IMR-90 (cell line): ENCODE measurements at places on chromosomes 7 and 10. TPM values are rescaled to one million over a fixed set of nuclear protein-coding genes. Genes with fewer than 3 reads are reported as not detected.
A peak's percentile ranks its signal among the peaks of the same experiment; 100 is the strongest.

DNA sequence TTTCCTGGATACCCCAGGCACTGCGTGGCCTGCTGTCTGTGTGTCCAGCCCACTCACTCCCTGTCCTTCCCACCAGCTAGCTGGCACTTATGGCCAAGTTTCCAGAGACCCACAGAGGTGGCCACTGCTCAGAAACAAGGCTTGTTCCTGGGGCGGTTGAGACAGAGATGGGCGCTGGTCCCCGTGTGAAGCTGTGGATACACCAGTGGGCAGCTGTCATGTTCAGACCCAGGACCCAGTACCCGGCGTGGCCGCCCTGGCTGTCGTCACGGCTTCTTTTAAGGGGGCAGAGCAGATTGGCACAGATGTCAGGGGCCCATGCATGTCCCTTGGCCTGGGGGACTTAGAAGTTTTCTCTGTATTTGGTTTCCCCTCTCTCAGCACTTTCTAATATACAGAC lies 36.3 kb downstream of the FOXL3 start:
- no peak for DNase-seq

GRCh38 chr10:122939856-122940543 lies 14.0 kb downstream of the C10orf88 start:
- peak; percentile 91 for DNase-seq

- peak; percentile 86 for DNase-seq
These were observed 51.8 kb upstream of the FAM133B start for GRCh38 chr7:92641921-92642511.

- no peak for DNase-seq
These were observed 110.6 kb downstream of the ABLIM1 start for GRCh38 chr10:114547514-114547913.

Gene ADRB1
- not detected in 2 replicates for total RNA-seq

GRCh38 chr7:102117743-102118142 lies 168.9 kb upstream of the SH2B2 start:
- peak; percentile 91 for DNase-seq

DNA sequence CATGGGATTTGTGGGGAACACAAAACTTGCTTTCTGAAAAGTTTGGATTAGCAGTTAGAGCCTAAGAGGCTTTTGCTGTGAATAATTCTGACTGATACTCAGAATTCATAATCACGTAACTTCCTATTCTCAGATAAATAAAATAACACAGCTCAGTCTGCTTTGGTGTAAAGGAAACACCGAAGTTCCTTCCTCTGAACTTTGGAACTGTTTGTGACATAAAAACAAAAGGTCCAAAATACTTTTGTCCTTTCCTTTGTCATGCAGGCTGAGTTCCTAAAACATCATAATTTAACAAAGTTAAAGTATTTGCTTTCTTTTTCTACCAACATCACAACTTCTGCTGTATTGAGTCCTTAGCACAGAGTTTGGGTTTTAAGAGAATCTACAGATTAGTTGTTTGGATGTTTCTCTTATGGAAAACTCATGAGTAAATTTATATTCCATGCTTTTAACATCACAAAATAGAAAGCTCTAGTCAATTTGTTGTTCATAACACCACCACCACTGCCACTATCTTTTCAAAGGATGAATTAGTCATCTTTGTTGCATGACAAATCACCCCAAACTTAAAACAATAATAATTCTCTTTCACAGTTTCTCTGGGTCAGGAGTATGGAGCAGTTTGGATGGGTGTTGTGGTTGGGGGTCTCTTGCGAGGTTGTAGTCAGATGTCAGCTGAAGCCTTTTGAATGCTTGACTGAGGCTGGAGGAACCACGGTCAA lies 123.4 kb downstream of the REEP3 start:
- no peak for DNase-seq

DNA sequence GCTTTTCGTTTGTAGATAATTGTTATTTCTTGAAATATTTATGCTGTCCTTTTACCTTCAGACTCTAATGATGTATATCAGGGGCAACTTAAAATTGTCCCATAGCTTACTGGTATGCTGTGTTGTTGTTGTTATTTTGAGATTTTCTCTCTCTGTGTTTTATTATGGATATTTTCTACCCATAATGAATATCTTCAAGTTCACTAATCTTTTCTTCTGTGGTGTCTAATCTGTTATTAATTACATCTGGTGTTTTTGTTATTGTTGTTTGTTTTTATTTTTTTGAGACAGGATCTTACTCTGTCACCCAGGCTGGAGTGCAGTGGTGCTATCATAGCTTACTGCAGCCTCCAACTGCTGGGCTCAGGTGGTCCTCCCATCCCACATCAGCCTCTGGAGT lies 102.1 kb downstream of the ANKRD61 start:
- DNase-seq = no peak

Gene NEUROD6
- not detected in 2 replicates for total RNA-seq

DNA sequence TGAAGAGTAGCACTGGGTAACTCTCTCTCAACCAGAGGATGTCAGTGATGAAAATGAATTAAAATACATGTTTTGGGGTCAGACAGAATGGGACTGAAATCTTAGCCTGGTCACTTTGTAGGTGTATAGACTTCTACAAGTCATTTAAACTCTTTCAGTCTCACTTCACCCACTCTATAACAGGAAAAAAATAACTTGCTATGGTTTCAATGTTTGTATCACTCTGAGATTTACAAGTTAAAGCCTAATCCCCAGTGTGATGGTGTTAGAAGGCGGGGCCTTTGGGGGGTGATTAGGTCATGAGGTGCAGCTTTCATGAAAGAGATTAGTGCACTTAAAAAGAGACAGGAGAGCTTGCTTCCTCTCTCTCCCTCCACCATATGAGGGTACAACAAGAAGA lies 134.8 kb downstream of the INHBA start:
- DNase-seq = no peak

Gene ANXA8
- total RNA-seq = 0.83 and 0.90 TPM in 2 replicates

Gene NXPH1
- total RNA-seq = not detected in 2 replicates

Gene PALD1
- total RNA-seq = under 0.01 and 0.18 TPM in 2 replicates

DNA sequence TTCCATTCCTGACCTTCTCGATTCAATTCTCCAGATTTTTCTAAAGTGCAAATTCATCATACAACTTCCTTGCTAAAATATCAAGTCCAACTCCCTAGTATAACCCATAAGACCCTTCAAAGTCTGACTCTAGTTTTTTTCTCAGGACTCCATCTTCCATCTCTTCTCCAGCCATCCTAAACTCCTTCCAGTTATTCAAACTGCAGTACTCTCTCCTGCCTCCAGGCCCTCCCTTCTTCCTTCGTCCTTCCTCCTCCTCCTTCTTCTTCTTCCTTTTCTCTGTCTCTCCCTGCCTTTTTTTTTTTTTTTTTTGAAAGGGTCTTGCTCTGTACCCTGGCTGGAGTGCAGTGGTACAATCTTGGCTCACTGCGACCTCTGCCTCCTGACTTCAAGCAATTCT lies 111.9 kb downstream of the RELN start:
- DNase-seq = no peak

GRCh38 chr10:90859321-90859751 lies 1.5 kb upstream of the HTR7 start:
- peak; percentile 79 for DNase-seq

GRCh38 chr10:124494046-124494807 lies 32.6 kb downstream of the LHPP start:
- no peak for DNase-seq

GRCh38 chr7:50317221-50317678 lies 12.7 kb downstream of the IKZF1 start:
- no peak for DNase-seq

DNA sequence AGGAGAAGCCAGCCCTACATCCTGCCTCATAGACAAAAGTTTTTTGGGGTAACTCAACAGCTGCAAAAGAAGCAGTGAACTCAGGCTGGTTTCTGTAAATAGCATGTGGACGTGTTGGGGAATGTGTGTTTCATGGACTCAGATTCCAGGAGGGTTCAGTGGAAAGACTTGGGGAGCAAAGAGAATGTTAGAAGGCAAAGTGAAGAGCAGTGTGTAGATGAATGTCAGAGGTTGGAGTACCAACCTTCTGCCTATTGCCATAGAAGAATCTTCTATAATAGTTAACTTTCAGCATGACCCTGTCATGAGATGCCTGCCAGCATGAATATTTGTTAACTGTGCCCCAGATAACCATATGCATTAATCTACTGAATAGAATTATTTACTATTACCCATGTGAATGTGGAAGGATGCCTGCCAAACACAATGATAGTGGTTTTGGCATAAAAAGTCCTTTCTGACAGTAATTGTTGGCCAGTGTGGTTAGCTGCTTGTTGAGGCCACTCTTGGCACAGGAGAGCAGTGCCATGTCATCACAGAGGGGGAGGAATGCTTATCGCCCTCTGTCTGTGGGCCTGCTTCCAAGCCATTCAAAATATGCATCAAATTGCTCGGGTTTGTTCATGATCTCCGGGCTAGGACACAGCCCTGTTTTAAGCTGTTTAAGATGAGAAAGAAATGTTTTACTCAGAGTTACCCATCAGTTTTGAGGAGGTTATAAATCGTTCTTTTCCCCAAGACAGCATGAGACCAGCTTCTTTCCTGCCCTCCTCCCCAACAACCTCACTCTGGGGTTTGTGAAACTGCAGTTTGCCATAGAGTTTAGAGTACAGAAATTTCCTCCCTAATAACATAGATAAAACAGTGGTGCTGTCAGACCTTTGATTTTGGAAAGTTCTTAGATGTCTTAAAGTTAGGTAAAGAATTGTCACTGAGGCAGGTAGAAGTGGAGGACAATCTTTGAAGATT lies 165.3 kb downstream of the WNT2 start:
- peak; percentile 87 for DNase-seq

GRCh38 chr10:62162261-62162981 lies 106.2 kb downstream of the RTKN2 start:
- DNase-seq = no peak

DNA sequence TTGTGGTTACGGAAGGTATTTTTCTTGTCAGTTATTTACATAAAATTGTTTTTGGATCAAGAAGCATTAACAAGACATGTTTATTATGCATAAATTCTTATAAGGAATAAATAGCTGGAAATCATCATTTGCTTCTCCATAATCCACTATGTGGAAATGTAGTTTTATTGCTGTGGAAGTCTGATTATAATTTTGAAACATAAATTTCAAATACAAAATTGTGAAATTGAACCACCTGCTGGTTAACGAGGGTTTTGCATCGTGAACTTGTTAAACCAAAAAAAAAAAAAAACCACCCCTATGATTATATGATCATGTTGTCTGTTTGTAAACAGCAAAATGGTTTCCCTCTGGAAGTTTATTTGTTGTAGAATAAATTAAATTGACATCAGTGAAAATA lies 25.9 kb downstream of the ABRAXAS2 start:
- peak; percentile 14 for DNase-seq

Gene ELAPOR2
- total RNA-seq = 0.83 and 1.3 TPM in 2 replicates

Gene AKR1C2
- 0.28 and 0.36 TPM in 2 replicates for total RNA-seq

- no peak for DNase-seq
These were observed 513.8 kb upstream of the AKR1E2 start for GRCh38 chr10:4312051-4312835.

DNA sequence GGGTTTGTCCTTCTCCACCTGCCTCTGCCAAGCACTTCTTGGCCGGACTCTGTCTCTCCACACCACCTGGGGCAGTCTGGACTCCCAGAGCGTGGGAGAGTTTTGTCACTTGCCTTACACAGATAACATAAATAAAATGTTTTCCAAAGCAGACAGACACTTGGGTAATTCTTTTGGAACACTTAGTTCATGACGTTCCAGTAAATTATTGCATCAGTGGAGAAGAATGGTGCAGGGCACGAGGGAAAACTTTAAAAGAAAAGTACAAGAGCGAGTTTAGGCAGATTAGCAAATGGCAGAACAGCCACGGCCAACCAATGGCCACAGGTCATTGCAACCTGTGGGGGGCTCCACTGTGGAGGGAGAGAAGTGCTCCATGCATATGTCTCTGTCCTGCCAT lies 170.6 kb upstream of the GRB10 start:
- no peak for DNase-seq

Gene SEMA3E
- total RNA-seq = 0.72 and 1.1 TPM in 2 replicates

DNA sequence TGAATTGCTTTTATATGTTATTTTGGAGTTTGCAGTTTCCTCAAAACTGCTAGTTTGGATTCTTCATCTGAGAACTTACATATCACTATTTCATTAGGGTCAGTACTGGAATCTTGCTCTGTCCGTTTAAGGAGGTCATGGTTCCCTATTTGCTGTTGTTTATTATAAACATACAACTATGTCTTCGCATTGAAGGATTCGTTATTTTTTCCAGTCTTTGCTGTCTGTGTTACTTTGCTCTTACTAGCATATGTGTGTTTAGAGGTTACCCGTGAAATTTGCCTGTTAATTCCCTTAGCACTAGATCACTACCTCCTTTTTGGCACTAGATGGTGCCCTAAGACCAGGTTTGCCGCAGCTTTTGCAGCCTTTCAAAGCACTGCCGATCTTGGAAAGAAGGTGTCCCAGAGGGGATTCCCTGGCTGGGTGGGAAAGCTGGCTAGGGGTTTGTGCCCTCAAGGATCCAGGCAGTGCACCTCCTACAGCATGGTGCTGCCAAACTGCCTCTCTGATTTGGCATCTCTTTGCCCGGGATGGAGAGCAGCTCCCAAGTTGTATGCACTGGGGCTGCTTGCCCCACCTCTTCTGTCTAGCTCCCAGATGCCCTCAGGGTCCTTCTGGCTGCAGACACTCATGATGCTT lies 103.1 kb upstream of the APBB1IP start:
- peak; percentile 6 for DNase-seq

DNA sequence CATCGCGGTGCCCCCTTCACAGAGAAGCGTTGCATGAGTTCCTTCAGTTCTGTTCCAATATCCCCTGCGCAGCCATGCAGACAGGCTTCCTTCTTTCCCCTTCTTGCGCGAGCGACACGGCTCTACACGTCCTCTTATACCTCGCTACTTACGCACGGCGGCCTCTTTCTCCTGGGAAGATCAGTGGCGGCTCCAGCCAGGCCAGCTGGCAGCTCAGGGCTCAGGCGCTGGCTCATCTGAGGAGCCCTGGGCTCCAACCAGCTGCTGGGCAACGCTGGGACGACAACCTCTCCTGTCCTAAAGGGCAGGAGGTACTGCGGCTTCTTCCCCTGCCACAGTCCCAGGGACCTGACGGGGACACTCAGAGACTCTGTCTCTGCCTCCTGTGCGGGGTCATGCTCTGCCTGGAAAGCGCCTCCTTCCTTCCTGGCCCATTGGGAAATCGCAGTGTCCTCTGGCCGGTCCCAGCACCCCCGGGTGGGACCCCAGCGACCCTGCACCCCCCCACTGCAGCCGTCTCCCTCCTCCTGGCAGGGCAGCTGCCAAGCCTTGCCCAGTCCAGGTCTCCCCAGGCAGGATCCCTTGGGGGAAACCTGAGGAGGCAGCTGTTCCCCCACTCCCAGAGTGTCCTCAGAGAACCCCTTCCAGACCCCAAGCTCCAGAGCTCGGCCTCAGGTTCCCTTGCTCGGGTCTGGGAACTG lies 5.0 kb upstream of the FAM20C start:
- DNase-seq = no peak

Gene ARMC3
- not detected in 2 replicates for total RNA-seq

- DNase-seq = no peak
These were observed 82.3 kb upstream of the ADRB1 start for GRCh38 chr10:113961182-113962031.

Gene SPDYE11
- not detected in 2 replicates for total RNA-seq

- no peak for DNase-seq
These were observed 79.9 kb downstream of the ELFN1 start for GRCh38 chr7:1749864-1750466.

Gene HABP2
- total RNA-seq = not detected in 2 replicates

Gene CHST3
- 9.0 and 10.6 TPM in 2 replicates for total RNA-seq

- DNase-seq = no peak
These were observed 86.1 kb downstream of the CACNB2 start for GRCh38 chr10:18226336-18226735.

GRCh38 chr7:32891043-32891799 lies at the start of gene KBTBD2:
Gene KBTBD2 (minus strand): TSS chr7:32891760. CDS start chr7:32879604, 12,156 bp downstream.
- peak; percentile 84 for DNase-seq

GRCh38 chr7:4017785-4018184 lies 664.3 kb upstream of the FOXK1 start:
- DNase-seq = no peak
